Inflammatory macrophage treated with lipopolysaccharide for 4 hours (primary cell): ENCODE measurements at places on chromosomes 4 and X.
A peak's percentile ranks its signal among the peaks of the same experiment; 100 is the strongest.

GRCh38 chr4:8497762-8498161 lies 57.2 kb downstream of the TRMT44 start:
- DNase-seq, result no peak

DNA sequence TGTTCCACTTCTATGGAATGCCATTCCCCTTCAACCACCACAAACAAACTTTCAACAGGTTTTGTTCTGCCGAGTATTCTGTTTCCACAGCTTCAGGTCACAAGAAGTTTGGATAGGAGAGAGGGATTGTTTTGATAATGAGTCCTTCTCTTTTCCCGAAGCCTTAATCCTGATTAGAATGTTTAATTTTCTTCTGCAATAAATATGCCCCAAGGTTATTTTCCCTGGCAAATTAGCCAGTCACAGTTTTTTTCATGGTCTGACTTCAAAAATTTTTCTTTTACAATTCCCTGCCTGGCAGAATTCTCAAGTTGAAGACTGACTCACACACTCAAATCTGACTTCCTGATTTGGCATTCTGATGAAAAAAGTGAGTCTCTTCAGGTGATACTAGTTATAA lies 33.1 kb upstream of the EDNRA start:
- DNase-seq, result no peak

- no peak for DNase-seq
Observed at GRCh38 chr4:184574861-184575260, 74.4 kb downstream of the CASP3 start.

- no peak for DNase-seq
Observed at GRCh38 chr4:138961664-138962063, 53.9 kb upstream of the NOCT start.

DNA sequence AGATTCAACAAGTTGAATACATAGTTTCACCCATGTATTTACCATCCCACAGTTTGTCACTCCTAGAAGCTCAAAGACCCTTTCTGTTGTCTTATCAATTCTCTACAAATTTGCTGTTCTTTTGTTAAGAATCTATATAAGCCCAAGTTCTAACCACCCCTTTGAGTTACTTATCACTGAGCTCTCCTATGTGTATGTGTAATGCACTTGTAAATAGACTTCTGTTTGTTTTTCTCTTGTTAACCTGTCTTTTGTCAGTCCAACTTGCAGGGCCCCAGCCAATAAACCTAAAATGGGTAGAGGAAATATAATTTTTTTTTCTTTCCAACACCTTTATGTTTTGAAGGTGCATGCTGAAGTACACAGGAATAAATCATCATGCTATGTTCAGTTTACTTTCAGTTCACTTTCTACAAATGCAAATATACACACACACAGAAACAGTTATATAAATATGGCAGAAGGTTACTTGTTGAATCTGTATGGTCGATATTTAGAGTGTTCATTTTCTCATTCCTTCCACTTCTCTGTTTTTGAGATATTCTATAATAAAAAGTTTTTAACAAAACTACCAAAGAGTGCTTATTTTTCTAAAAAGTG lies 22.3 kb upstream of the CLOCK start:
- no peak for DNase-seq

GRCh38 chr4:87718217-87718835 lies 68.2 kb downstream of the DMP1 start:
- DNase-seq, result no peak

DNA sequence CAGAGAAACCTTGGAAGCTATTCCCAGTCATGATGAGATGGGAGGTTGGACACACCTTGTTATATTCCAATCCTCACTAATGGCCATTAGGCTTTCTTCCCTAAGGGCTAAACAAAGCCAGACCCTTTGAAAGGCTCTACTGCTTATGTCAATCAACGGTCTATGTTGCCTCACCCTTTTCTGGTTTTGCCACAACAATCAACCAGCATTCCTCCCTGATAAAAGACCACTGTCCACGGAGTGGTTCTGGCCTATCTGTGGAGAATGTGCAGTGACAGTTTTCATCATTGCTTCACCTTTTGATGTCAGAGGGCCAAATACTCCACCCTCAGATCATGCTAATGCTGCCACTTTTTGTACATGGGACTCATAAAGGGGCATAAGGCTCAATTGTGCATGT lies 913.4 kb downstream of the RPA4 start:
- DNase-seq, result no peak

GRCh38 chrX:1813809-1814208 lies 198.9 kb downstream of the ASMT start:
- no peak for DNase-seq

DNA sequence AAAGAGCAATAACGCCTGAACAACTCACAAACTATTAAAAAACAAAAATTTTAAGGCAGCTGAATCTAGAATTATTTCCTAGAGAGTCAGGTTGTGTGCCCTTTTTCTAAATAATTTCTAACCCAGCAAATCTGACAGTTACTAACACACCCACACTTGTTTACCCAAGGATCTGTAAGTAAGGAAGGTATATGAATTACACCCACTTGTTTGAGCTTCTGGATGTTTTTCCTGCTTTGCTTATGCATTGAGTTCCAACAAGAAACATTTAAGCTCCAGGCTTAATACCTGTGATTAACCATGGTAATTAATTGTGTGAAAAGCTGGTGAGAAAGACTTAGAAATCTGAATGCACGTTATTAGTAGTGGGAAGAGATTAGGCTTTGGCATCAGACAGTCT lies 1.5 kb downstream of the NIPAL1 start:
- DNase-seq, result no peak

DNA sequence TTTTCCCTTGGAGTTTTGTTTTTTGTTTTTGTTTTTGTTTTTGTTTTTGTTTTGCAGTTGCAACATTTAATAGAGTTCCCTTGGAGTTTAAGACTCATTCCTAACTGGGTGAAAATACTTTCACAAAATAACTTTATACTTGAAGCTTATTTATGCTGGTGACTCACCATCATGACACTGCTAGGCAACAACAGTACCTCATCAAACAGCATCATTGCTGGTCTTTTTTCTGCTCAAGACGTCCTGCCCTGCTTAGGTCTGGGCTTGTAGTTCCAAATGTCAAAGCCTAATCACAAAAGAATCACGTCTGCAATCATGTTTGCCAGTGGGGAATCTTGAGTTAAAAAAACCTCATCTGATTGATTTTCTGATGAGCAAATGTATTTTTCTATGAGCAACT lies 105.7 kb upstream of the PRPS2 start:
- DNase-seq, result no peak

DNA sequence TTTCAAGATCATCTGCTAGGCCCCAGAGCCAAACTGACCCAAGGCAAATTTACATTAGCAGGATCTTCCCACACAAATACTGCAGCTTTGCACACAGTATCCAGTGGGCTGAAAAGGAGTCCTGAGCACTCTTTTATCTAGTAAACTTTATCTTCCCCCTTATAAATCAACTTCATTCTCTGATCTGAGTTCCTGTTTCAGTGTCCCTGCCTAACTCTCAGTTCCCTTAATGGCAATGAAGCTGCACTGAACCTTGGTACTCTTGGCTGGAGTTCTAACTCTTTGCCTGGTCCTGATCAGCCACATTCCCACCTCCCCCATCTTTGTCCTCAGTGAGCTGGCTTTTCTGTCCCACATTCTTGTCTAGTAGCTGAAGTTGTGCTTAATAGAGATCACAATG lies 37.4 kb downstream of the EDA2R start:
- no peak for DNase-seq

DNA sequence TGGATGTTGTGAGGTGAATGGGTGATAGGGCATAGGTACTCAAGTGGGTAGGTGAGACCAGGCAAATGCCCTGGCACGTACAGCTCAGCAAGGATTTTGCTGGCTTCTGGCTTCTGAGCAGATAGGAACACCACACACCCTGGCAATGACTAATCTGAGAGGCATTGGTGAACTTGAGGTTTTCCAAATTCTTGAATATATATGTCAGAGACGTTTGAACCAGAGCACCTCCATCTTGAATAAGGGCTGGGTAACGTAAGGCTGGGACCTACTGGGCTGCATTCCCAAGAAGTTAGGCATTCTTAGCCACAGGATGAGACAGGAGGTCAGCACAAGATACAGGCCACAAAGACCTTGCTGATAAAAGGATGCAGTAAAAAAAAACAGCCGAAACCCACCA lies 204.5 kb downstream of the NLGN4X start:
- DNase-seq, result no peak

GRCh38 chr4:2341911-2342652 lies 76.4 kb downstream of the ZFYVE28 start:
- no peak for DNase-seq

- DNase-seq, result peak; percentile 100
Observed at GRCh38 chr4:51842554-51843308, at the start of gene DCUN1D4. Gene DCUN1D4, plus strand, starts transcription at chr4:51843153. Its CDS starts 90 bp downstream, at chr4:51843243.

- peak; percentile 38 for DNase-seq
Observed at GRCh38 chr4:48017108-48017571, 568 bp downstream of the NIPAL1 start.

GRCh38 chr4:2741626-2742025 lies 14.5 kb downstream of the TNIP2 start:
- no peak for DNase-seq

DNA sequence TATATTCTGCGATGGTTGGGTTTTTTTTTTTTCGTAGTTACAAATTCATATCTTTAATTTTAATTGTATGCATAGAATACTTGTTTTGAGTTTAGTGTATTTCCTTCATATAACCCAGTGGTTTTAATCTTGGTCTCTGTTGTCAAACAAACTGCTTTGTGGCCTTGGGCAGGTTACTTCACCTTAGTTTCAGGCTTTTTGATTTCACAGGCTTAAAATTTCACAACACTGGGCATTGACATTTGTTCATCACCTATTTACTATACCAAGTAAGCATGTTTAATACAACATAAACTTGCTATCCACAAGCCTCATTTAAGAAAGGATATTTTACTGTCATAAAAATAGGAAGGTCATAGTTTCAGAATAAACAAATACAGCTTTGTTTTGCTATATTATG lies 14.7 kb downstream of the RAPGEF2 start:
- DNase-seq, result no peak
